ENCODE measurements at places on chromosomes 3 and 15. TPM values are rescaled to one million over a fixed set of nuclear protein-coding genes. Genes with fewer than 3 reads are reported as not detected.

PLSCR2 gene
- not detected for total RNA-seq

SAXO2 gene
- total RNA-seq = 1.1 TPM

PPP1R14D gene
- total RNA-seq = not detected

ECT2 gene
- 29.8 TPM for total RNA-seq

TMA7 gene
- total RNA-seq = 334 TPM

OSTN gene
- total RNA-seq = not detected

XCR1 gene
- total RNA-seq = not detected

SPINK8 gene
- not detected for total RNA-seq

ARGFX gene
- not detected for total RNA-seq

ST3GAL6 gene
- total RNA-seq = not detected

SLC4A7 gene
- total RNA-seq = 48.8 TPM

CNTN4 gene
- not detected for total RNA-seq

CSTA gene
- total RNA-seq = not detected

SOX14 gene
- not detected for total RNA-seq

LRRN1 gene
- 1.3 TPM for total RNA-seq

MINAR1 gene
- 0.45 TPM for total RNA-seq

LRRC34 gene
- total RNA-seq = 6.8 TPM

PODXL2 gene
- 1.1 TPM for total RNA-seq

RETNLB gene
- total RNA-seq = not detected

AADAC gene
- not detected for total RNA-seq

SAMMSON gene
- total RNA-seq = not detected

CHRM5 gene
- total RNA-seq = not detected

MYRIP gene
- total RNA-seq = not detected

BNC1 gene
- not detected for total RNA-seq

ACVR2B gene
- 6.9 TPM for total RNA-seq

EPHA3 gene
- total RNA-seq = not detected

ADCY5 gene
- not detected for total RNA-seq

FNDC3B gene
- total RNA-seq = 10.6 TPM

MYL3 gene
- not detected for total RNA-seq

RASL12 gene
- not detected for total RNA-seq

CLASP2 gene
- 38.4 TPM for total RNA-seq

SQOR gene
- total RNA-seq = 87.3 TPM

PLA2G4E gene
- total RNA-seq = not detected

DHX30 gene
- total RNA-seq = 84.2 TPM

KPNA4 gene
- 50.6 TPM for total RNA-seq

VGLL3 gene
- total RNA-seq = not detected

CCR4 gene
- 17.4 TPM for total RNA-seq

FAM3D gene
- total RNA-seq = not detected

GOLGA8T gene
- total RNA-seq = not detected

FAM107A gene
- total RNA-seq = not detected

SCN11A gene
- total RNA-seq = not detected

ROBO1 gene
- total RNA-seq = 8.6 TPM

PP2D1 gene
- not detected for total RNA-seq

ERICH6 gene
- total RNA-seq = not detected

PTPRG gene
- not detected for total RNA-seq

DCP1A gene
- total RNA-seq = 32.0 TPM

MRPS11 gene
- total RNA-seq = 55.4 TPM

MESP1 gene
- total RNA-seq = 5.3 TPM

CPNE9 gene
- not detected for total RNA-seq

INSYN1 gene
- not detected for total RNA-seq

HIGD2B gene
- total RNA-seq = 0.27 TPM

ASB14 gene
- not detected for total RNA-seq

ACTRT3 gene
- 0.54 TPM for total RNA-seq

GTF2E1 gene
- 25.9 TPM for total RNA-seq

FSIP1 gene
- total RNA-seq = 0.36 TPM

CA12 gene
- not detected for total RNA-seq

BCHE gene
- not detected for total RNA-seq

HYAL1 gene
- total RNA-seq = not detected

Data from activated CD8-positive, alpha-beta T cell treated with anti-CD3 and anti-CD28 coated beads for 36 hours (primary cell).